ENCODE measurements at places on chromosomes 1 and 21.

GRCh38 chr1:9084906-9085305 is 15.5 kb upstream of the SLC2A5 start:
- DNase-seq, result no peak

GRCh38 chr1:197808880-197809279 is 33.6 kb upstream of the DENND1B start:
- no peak for DNase-seq

DNA sequence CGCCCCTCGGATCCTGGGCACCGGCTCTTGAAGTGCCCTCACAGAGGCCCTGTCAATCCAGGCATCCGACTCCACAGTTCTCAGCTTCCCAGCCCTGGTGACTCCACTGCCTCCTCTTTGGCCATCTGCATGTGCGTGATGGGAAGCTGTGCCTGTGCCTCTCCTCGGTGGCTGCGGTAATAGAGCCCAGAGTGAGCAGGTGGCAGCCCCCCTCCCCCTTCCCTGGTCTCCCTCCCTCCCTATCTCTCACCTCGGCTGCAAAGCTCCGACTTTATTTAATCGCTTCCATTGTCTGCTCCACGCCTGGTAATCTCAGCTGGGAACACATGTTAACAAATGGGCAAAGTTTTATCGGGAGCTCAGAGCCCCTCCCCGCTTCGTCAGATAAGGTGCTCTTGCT is 91.9 kb downstream of the IGSF21 start:
- peak; percentile 10 for DNase-seq

DNA sequence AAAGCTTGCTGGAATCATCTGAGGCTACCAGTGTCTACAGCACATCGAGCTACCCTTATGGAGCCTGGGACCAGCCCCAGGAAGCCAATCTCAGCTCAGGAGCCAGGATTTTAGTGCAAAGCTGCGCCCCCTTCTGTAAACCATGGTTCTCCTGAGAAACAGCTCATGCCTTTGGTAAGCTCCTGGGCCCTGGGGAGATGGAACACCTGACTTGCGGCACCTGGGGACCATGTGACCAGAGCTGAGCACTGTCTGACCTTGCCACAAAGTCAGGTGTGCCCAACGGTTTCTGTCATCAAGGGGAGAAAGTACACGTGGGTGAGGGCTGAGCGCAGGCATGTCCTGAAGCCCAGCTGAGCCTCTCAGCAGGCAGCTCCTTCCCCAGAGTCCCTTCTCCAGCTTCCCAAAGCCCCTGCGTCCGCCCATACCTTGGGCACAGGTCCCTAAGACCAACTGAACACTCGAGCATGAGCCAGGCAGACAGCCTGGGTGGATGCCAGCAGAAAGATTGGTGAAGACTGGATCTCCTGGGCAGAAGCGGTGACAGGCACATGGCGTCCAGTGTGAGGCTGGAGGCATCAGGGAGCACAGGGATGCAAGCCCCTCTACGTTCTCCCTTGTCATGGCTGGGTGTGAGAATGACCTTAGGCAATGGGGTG is 57.9 kb upstream of the TENT5B start:
- no peak for DNase-seq

GRCh38 chr21:36193200-36193599 is 36.6 kb downstream of the DOP1B start:
- no peak for DNase-seq

DNA sequence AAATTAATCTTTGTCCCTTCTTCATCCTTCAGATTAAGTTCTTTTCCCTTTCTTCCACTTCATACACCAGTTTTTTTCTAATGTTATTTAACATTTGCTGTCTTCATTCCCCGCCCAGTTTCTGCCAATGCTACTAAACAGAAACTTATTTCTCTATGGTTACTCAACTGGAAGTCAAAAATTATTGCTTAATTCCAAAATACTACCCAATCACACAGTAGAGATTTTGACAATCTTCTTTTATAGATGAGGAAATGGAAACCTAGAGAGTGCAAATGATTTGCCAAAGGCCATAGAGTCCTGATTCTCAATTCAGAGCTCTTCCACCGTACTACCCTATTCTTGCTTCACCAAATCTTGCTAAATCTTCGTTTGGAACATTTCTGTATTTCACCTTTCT is 58.1 kb upstream of the SH3GLB1 start:
- no peak for DNase-seq

DNA sequence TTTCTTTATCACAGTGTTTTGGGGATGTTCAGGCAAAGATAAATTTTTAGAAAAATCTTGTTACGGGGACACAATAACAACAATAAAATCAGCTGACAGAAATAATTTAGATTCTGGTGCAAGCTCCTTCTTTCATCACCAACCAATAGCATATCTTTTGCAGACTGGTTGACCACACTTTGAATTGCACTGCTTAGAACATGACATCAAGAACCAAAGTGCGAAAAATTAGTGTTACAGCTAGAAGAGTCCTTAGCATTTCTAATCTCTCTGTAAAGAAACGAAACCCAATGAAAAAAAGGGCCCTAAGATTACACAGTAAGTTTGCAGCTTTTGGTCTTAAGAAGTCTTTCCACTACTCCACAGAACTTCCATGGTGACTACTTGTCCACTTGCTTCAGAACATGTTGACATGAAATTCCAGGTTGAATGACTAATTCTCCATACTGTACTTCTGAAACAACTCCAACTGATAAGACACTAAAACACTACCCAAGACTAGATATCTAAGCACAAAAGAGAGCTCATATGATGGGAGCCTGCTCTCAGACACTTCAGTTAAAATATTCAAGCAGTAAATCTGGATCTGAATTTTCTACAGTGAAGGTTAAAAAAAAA is 31.3 kb downstream of the XKR8 start:
- no peak for DNase-seq

DNA sequence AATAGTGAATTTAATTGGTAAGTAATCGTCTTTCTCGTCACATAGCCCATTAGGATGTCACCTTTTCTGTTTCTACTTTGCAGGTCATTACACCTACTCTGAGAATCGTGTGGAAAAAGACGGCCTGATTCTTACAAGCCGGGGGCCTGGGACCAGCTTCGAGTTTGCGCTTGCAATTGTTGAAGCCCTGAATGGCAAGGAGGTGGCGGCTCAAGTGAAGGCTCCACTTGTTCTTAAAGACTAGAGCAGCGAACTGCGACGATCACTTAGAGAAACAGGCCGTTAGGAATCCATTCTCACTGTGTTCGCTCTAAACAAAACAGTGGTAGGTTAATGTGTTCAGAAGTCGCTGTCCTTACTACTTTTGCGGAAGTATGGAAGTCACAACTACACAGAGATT is 23.3 kb downstream of the PARK7 start:
- DNase-seq, result no peak

GRCh38 chr1:202434059-202434458 is 85.6 kb downstream of the PPP1R12B start:
- no peak for DNase-seq

DNA sequence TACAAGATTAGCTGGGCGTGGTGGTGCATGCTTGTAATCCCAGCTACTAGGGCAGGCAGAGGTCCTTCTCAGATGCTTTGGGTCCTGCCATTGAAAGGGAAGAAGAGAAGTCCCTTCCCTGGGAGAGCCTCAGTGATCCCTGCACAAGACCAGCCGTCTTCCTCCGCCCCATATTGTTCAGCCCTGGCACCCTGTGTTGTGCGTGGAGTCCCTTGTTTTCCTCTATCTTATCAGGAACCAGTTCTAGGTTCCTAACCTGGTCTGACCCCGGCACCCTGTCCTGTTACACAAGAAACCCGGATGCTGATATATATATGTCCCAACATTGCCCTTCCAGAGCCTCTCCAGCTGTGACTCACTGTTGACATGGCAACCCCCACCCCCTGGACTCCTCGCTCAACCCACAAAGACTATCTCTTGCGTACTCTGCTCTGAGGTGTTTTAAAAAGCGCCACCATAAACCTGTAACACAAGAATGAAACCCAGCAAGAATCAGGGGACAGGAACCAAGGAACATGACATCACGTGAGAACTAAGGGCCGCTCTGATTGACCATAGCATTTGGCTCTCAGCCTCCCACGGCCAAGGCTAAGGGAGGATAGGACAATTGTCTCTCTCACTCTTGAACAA is 4.8 kb downstream of the MX2 start:
- no peak for DNase-seq

DNA sequence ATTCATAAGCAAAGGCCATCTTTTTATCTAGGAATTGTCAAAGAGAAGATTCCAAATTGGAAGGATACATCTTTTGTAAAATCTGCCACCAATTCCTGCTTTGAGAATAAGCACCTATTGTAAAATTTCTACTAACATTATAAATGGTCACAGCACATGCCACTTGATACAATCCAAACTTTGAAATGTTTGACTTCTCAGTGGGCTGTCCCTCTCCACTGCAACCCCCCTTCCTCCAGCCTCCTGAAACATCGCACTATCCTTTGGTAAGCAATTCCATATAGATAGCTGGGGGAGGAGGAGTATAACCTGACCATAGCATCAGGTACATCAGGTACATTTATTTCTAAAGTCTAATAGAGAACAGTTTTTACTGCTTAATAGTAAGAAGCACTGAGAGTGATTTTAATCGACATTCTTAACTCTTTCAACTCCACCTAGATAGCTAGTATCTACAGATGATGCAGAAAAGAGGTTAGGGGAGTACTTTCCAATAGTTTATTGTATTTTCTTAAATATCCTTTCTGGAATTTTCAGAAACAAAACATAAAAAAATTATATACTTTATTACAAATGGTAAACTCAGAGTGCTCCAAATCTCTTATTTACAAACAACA is 2.9 kb downstream of the JUN start:
- peak; percentile 66 for DNase-seq

DNA sequence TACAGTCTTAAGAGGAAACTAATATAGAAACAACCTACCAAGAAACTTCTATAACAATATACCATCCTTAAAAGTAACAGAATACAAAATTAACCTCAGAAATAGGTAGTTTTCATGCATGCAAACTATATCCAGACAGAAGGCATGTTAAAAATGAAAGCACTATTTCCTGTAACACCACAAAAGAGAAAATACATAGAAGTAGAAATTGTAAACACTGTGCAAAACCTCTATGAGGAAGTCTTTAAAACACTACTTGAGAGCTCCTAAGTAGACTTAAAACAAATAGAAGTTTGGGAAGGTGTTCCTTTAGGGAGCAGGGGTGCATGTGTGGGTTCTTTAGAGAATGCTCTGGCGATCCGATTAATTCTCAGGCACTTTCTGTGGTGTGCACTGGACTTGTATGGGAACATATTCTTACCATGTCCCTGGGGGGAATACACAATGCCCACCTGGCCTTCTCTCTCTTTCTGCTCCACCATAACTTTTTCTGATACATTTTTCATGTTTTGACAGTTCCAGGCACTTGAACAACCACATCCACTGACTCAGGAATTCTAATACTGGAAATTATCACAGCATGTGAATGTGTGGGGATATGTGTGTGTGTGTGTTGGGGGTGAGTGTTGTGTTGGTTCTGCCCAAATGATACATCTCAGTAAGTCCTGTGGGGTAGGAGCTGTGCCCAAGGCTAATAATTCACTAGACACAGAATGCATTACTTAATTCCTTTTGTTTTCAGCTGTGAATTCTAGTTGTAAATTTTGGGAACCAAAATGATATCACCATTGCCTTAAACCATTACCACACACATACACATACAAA is 866.3 kb upstream of the B3GALT2 start:
- DNase-seq, result no peak

- DNase-seq, result no peak
These were observed 749 bp downstream of the EXOSC10 start for GRCh38 chr1:11098931-11099309.

GRCh38 chr1:168360151-168361021 is 79.7 kb downstream of the TBX19 start:
- no peak for DNase-seq

- no peak for DNase-seq
These were observed 6.6 kb upstream of the DOP1B start for GRCh38 chr21:36149788-36150711.

DNA sequence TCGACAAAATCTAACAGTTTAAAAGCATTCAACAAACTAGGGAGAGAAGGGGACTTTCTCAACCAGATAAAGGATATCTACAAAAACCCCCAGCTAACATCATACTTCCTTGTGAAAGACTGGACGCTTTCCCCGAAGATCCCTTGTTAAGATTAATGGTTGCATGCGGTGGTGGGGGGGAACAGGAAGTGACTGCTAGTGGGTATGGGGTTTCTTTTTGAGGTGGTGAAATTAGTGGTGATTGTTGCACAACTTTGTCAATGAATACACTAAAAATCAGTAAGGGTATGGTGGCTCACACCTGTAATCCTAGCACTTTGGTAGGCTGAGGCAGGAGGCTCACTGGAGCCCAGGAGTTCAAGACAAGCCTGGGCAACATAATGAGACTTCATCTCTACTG is 26.9 kb upstream of the EYA3 start:
- no peak for DNase-seq

DNA sequence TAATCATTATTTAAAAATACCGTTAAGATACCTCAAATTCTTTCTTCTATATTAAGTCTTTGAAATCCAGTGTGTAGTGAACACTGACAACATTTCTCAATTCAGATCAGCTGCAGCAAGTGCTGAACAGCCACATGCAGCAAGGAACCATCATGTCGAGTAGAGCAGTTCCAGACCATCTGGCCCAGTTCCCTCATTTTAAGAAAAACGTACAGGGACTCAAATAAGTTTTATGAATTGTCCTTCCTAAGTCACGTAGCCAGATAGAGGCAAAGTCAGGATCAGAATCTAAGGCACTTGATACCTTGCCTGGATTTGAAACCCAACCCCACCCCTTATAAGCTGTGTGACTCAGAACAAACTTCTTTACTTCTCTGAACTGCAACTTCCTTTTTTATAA is 132.4 kb downstream of the PROX1 start:
- DNase-seq, result no peak

DNA sequence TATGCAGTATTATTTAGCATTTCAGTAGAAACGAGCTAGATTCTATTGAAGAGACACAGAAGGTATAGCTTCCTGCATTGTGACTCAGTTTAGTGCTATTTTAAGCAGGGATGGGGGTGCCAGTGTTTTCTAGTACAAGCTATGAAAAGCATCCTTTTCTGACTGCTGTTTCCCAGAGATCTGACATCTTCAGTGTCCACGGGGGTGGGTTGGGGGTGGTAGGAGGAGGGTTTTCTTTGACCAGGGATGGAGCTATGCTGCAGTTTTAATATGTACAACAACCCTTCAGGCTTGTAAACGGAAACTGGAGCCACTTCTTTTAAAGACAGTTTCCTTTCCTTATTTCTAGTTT is 2.7 kb upstream of the NEGR1 start:
- no peak for DNase-seq

DNA sequence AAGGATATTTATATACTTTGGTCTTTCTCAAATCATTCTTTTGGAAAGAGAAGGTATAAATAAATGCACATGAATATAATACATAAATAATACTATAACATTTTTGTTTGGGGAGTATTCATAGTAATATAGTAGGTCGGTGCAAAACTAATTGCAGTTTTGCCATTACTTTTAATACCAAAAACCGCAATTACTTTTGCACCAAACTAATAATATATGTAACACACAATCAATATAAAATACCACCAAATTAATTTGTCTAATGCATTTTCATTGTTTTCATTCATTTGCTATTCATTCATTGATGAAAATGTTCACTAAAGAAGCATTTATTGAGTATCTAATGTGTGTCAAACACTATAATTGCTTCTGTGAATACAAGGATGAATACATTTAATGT is 219.0 kb downstream of the RWDD3 start:
- DNase-seq, result no peak

Data from NCI-H2081 (cell line).